H54 (cell line): ENCODE measurements at places on chromosomes 6 and 20.

- DNase-seq: no peak
Measured at GRCh38 chr6:82568290-82568993, 204.8 kb downstream of the TPBG start.

GRCh38 chr6:153023977-153024708 is 21.6 kb upstream of the MTRF1L start:
- no peak for DNase-seq

DNA sequence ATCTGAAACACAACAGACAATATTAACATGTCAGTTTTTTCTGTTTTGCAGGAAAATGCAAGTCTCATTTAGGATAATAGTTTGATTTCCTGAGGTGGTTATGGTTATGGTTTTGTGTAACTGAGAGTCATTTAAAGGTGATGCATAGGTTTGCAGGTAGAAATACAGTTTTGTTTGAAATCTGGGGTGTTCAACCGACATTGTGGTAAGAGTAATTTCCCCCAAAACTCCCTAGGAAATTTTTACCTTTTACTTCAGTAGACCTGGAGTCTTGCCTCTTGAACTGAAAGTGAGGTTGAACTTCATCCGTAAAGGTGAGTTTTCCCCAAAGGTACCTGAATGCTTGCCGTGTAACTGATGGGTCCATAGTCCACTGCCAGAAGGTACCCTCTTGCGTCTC is 71.4 kb downstream of the JARID2 start:
- no peak for DNase-seq

DNA sequence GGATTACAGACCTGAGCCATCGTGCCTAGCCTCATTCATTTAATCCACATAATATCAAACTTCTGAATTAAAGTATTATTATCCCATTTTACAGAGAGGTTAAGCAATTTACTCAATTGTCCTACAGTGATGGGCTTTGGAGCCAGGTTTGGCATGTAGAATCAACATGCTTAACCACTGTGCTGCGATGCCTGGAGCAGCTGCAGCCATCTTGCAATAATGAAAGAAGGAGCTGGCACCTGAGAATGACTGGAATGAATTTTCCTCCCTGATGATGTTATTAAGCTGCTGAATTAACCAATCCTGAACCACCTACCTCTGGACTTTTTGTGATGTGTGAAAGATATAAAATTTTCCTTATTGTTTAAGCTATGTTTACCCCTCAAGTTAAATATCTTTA is 13.1 kb upstream of the CCND3 start:
- DNase-seq: no peak

DNA sequence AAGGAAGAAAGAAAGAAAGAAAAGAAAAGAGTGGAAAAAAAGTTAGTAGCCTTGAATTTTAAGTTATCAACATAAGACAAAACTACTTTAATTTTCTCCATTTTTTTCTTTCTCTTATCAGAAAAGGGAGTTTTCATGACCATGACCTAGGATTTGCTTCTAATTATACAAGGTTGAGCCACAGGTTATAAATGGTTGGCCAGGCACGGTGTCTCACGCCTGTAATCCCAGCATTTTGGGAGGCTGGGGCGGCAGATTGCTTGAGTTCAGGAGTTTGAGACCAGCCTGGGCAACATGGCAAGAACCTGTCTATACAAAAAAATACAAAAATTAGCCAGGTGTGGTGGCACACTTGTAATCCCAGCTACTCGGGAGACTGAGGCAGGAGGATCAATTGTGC is 7.8 kb upstream of the MTRES1 start:
- no peak for DNase-seq

GRCh38 chr6:130385064-130385695 is 19.4 kb downstream of the TMEM200A start:
- DNase-seq: no peak

- DNase-seq: no peak
Measured at GRCh38 chr20:21101453-21101931, 4.7 kb downstream of the LINC00237 start.

DNA sequence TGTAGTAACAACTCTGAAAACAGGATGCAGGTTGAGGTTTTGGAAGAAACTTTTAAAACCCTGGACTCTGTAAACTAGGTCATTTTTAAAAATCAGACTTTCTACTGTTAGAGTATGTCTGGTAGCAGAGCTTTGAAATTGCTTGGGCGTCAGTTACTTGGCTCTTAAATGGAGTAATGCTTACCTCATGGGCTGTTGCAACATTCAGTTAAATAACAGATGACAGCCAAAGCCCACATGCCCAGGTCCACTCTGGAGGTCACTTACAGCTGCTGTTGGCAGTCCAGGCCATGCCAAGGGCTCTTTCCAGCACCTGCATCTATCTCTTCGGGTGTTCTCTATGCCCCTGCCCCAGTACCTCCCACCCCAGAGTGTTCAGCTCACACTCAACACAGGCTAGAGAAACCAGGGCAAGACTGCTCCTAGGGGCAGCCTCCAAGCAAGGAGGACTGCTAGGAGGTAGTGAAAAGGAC is 96.4 kb downstream of the BANF2 start:
- no peak for DNase-seq

- DNase-seq: no peak
Measured at GRCh38 chr6:72824833-72825232, 203.0 kb downstream of the KCNQ5 start.

GRCh38 chr6:151441390-151442166 is 10.3 kb downstream of the RMND1 start:
- no peak for DNase-seq

DNA sequence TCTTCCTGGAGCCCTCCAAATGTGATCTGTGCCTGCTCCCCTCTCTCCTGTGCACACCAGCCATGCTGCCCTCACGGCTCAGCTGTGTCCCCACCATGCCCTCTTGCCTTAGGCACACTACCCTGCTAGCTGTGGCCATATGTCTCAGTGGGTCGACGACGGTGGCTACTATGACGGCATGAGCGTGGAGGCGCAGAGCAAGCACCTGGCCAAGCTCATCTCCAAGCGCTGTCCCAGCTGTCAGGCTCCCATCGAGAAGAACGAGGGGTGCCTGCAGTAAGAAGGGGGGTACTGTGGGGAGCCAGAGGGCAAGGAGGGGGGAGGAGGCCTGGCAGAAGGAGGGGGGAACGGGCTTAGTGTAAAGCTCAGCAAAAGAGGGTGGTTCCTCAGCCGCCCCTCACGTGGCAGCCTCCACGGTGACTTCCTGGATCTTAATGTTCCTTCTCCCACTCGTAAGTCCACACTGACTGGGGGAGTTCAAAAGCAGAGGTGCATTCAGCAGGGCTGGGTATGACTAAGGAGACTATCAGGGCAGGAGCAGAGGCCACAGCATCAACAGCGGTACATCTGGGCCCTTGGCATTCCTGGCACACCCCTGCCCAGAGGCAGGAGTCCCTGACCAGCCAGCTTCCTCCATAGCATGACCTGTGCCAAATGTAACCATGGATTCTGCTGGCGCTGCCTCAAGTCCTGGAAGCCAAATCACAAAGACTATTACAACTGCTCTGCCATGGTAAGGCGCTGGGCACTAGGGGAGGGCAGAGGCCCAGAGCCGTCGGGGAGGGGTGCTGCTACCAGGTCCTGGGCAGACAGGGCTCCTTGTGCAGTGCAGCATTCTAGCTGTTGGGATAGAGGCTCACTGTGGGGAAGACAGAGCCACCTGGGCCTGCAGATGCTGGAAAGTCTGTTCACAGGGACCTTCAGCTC is 8.0 kb downstream of the DNPH1 start:
- DNase-seq: no peak
